ENCODE measurements at places on chromosomes 4 and X.

- no peak for DNase-seq
Observed at GRCh38 chrX:20471483-20471882, 204.8 kb upstream of the RPS6KA3 start.

GRCh38 chrX:43716144-43716543 is 60.0 kb downstream of the MAOA start:
- DNase-seq: no peak

- DNase-seq: no peak
Observed at GRCh38 chr4:77445823-77446222, 159.8 kb upstream of the CXCL13 start.

GRCh38 chr4:113511944-113512343 is 249.6 kb downstream of the CAMK2D start:
- DNase-seq: no peak

- no peak for DNase-seq
Observed at GRCh38 chr4:174835536-174835935, 6.5 kb upstream of the GLRA3 start.

- DNase-seq: no peak
Observed at GRCh38 chr4:47838445-47838844, 578 bp upstream of the CORIN start.

GRCh38 chr4:169906104-169906503 is 120.1 kb downstream of the MFAP3L start:
- no peak for DNase-seq

Measured in left renal pelvis (tissue), 4 donors.